ENCODE measurements at places on chromosomes 5 and 9.

DNA sequence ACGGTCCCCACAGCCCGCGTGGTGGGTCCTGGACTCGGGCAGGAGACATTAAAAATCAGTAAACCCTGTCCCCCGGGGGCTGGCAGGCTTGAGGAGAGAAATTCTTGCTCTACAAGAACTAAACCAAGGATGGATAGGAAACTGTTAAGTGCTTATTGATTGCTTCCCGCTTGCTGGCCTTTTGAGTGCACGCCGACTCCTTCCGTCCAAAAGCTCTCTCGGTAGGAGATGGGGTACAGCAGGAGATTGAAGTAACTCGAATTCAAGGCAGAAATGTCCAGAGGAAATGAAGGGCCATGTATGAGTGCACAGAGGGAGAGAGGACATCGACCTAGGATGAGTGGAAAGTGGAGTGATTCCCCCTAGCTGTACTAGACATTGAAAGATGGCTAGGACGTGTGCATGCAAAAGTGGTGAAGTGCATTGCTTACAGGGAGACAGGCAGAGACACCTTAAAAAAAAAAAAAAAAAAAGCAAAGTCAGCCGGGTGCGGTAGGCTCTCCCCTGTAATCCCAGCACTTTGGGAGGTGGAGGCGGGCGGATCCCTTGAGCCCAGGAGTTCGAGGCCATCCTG, 923 bp downstream of the RECK start:
- DNase-seq, result no peak

DNA sequence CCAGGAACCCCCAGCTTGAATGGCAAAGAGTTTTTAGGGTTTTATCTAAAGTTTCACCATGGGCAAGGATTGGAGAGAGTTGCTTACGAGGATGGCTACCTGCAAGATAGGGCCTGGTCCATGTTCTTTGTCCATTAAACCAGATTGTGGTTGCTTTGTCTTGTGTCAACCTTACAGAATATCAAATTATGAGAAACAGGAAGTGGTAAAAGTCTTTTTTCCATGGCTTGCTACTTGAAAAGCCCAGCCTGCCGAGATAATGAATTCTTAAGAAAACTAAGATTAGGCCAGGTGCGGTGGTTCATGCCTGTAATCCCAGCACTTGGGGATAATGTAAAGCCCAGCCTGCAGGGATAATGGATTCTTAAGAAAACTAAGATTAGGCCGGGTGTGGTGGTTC, 24.4 kb downstream of the ZNF474 start:
- no peak for DNase-seq

GRCh38 chr5:133603711-133604110, 8.6 kb downstream of the FSTL4 start:
- DNase-seq, result no peak

DNA sequence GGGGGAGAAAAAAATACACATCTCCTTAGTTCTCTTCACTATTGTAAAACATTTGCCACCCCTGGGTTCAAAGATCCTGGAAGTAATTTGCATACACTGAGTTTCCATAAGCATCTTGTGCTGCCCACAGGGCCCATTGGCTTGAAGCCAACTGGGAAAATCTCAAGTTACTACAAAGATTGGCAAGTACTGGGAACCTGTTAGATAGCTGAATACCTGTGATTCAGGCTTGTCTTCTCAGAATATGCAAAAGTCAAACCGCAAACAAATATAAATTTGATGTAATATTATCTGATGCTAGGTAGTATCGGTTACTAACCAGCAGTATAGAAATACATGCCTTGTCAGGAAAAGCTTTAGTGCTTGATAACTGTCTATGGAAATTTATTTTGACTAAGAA, 156.9 kb upstream of the FST start:
- no peak for DNase-seq

GRCh38 chr5:72855821-72856220, 39.4 kb downstream of the TNPO1 start:
- DNase-seq, result no peak

DNA sequence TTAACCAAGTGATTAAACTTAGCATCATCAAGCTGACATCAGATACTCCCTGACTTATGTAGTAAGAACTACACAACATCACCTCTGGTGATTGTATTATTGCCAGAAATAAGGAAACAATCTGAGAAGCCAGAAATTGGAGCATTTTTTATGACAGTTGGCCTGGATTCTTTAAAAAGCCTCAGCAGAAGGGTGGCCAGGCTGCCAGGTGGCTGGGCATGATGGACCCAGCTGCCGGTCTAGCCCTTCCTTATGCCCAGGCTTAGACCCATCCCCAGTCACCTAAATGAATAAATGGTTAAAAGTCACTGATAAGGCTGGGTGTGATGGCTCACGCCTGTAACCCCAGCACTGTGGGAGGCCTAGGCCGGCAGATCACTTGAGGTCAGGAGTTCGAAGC, 12.8 kb downstream of the OR1K1 start:
- no peak for DNase-seq

DNA sequence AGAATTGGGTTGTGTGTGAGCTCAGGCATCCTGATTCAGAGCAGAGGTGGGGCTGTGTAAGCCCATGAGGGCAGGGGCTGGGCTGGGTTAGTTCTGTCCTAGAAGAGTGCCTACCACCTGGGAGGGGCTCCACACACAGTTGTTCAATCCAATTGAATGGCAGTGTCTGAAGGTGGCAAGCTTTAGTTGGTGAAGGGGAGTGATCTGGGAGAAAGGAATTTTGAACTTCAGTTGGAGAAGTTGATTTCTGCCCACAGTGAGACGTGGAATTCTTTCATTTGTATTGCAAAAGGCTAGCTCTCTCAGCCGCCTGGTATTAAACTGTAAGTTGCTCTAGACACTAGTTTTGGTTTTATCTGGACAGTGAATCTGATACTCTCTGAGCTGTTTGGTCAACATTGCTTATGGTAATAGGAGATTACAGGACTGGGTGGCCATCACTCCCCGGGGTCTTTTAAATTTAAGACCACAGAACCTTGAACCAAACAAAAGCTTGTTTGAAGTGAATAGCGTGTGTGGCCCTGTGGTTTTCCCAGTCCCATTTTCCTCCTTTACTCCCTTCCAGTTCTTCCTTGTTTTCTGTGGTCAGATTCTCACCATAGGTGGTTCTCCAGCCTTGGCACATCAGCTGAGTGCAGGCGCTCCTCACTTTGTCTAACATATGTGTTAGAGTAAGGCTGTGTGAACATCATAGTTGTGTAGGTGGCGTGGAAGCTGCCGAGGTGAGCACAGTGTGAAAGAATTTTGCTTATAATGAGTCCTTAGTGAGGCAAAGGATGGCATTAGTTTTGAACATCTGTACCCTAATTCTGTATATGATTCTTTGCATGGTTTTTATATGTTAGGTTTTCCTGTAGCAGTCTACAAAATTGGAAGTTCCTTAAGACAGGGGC, 78.0 kb downstream of the ARHGAP26 start:
- DNase-seq, result no peak

- DNase-seq, result no peak
These were observed 166.1 kb downstream of the CACNA1B start for GRCh38 chr9:138043411-138044345.

DNA sequence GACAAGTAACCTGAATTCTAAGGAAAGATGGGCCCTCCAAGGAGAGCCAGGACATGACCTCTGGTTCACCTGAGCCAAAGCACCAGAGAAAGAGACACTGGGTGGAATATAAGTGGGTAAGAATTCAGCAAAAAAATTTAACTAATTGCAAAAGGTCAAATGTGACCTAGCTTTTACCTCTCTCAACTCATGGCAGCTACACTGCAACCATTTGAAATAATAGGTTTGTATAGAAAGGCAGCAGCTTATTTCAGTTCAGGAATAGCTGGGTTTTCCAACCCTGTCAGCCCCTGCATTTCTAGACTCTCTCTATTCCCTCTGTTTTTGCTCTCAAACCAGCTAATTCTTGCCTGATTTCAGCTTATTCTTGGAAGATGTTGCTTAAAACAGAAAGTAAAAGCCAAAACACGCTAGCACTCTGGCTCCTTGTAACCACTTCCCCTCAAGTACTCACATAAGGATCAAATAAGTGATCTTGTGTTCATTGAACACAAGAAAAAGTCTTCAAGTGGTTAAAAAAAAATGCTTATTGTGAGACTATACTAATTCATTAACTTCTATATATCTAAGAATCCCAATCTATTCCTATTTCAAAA, 101.1 kb upstream of the NR4A3 start:
- no peak for DNase-seq

DNA sequence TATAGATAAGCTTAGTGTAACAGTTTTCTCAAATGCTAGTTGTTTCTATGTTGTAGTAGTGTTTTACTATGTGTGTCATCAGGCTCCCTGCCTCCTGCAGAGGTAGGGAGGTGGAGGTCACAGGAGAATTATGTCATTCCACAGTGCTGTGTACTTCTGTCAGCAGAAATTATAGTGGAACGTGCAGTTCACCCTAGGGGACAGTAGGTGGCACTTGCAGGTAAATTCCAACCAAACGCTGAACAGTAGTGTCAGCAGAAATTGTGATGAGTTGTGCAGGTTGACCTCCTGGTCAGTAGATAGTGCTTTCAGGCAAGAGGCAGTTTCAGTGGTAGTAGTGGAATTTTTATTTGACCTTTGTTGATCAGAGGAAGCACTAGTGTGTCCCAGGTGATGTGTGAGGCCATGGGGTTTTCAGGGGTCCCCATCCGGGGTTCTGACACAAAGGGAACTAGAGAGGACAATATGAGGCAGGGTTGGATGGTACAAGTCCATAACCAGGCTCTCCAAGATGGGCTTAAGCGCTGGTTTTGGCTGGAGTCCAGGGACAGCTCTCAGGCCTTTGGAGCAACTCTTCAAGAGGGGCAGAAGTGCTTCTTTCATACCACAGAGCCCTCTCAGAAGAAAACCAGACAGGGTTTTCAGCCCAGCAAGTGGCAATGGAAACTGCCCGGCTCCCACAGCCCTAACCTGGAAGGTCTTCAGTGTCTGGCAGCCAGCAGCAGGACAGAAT, 402.9 kb downstream of the CYLC2 start:
- DNase-seq, result no peak

- DNase-seq, result no peak
These were observed 70.8 kb upstream of the EGFLAM start for GRCh38 chr5:38187532-38187931.

DNA sequence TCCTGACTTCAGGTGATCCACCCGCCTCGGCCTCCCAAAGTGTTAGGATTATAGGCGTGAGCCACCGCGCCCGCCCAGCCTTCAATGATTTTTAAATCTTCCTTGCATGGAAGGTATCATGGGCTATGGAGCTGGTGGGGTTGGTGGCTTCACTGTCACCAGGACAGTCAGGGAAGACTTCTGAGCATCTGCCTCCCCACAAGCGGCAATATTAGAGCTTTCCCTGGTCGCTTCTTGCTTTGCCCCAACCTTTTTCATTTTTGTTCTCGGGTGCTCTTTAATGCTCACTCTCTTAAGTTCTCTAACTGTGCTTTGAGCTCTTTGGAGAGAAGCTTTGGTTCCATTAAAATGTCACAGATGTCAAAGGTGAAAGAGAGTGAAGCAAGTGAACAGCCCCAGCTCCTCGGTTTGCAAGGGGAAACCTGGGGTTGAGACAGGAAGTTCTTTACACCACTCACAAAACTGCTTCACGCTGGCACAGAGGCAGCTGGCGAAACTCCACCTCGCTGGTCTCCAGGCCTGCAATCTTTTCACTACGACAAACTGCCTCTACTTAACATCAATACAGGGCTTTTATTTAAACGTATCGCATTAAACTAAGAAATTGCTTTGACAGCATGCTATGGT, 142.5 kb upstream of the RETREG1 start:
- DNase-seq, result no peak

- no peak for DNase-seq
These were observed 26.4 kb upstream of the NOTCH1 start for GRCh38 chr9:136572003-136572827.

DNA sequence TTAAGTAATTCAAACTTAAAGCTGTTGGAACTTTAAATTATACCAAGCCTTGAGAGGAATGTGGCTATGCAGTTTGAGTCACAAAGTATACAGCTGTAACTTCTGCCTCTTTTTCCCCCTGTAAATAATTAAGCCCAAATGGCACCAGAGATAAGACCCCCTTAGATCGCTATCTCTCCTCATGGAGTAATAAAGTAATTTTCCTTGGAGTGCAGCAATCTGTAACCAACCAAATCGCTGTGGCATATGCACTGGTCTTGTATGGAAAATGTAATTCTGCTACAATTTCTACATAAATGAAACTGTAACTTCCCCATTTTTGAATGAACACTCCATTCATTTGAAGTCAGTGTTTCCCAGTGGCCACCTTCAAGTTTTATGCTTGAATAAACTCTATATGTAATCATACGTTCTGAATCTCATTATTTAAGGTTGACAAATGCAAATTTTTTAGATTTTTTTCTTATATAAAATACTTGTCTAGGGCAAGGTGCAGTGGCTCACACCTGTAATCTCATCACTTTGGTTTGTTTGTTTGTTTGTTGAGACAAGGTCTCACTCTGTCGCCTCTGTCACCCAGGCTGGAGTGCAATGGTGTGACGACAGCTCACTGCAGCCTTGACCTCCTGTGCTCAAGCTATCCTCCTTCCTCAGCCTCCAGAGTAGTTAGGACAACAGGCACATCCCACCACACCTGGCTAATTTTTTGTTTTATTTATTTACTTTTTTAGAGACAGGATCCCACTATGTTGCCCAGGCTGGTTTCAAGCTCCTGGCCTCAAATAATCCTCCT, 12.3 kb downstream of the SUSD1 start:
- no peak for DNase-seq

- DNase-seq, result no peak
These were observed 139.0 kb downstream of the IRX1 start for GRCh38 chr5:3734632-3735031.

DNA sequence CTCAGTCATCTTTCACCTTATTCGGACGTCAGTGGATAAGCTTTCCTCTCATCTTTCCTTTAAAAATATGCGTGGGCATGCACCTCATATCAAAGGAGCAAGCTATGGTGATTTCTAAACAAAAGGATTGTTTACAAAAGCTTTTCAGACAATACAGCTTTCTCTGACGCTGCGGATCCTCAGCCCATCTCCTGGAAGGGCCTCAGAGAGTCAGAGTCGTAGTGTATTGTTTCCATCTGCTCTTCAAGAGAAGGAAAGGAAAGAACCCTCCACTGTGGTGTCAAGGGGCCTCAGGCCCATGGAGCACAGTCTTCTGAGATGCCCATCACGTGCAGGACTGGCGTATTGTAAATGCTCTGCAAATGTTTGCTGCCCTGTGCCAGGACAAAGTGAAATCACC, 163.4 kb upstream of the MAP1B start:
- no peak for DNase-seq

GRCh38 chr5:66561256-66561990, 34.8 kb upstream of the MAST4 start:
- no peak for DNase-seq

Measured in stimulated activated CD4-positive, alpha-beta T cell treated with anti-CD3 and anti-CD28 coated beads, TNF-alpha, amount 100 ng/mL, for 4 hours (primary cell).